ENCODE measurements at places on chromosomes 11 and 22. TPM values are rescaled to one million over a fixed set of nuclear protein-coding genes. Genes with fewer than 3 reads are reported as not detected.

The C11orf58 gene
- 264 TPM for total RNA-seq

The FEN1 gene
- total RNA-seq = 18.6 TPM

The RIBC2 gene
- 0.12 TPM for total RNA-seq

The KCNQ1 gene
- not detected for total RNA-seq

The DPP3 gene
- 28.5 TPM for total RNA-seq

The CHEK1 gene
- 14.2 TPM for total RNA-seq

The MMP26 gene
- not detected for total RNA-seq

The POLR2L gene
- total RNA-seq = 262 TPM

The CST6 gene
- total RNA-seq = 2.8 TPM

The CBLIF gene
- total RNA-seq = not detected

The PDE2A gene
- 2.6 TPM for total RNA-seq

The OR51G2 gene
- total RNA-seq = not detected

The ADM2 gene
- 1.6 TPM for total RNA-seq

The MYRF gene
- 1.6 TPM for total RNA-seq

The ROBO4 gene
- 0.53 TPM for total RNA-seq

The OR5B21 gene
- total RNA-seq = not detected

The OTOG gene
- total RNA-seq = not detected

The SCGB2A2 gene
- not detected for total RNA-seq

The SHISAL1 gene
- total RNA-seq = 2.5 TPM

The EIF3L gene
- 461 TPM for total RNA-seq

The PEX16 gene
- 24.0 TPM for total RNA-seq

The ANGPTL5 gene
- not detected for total RNA-seq

The OR8G1 gene
- not detected for total RNA-seq

The SLC22A12 gene
- total RNA-seq = not detected

The MUC15 gene
- not detected for total RNA-seq

The SEC14L6 gene
- 0.15 TPM for total RNA-seq

The FXYD2 gene
- total RNA-seq = not detected

The MS4A12 gene
- not detected for total RNA-seq

The CREB3L1 gene
- 19.9 TPM for total RNA-seq

The HSPB2 gene
- 1.9 TPM for total RNA-seq

The KRTAP5-11 gene
- not detected for total RNA-seq

The TIGD3 gene
- 0.15 TPM for total RNA-seq

The LINC01488 gene
- 0.08 TPM for total RNA-seq

The SERPING1 gene
- total RNA-seq = 8.2 TPM

The IGLL5 gene
- not detected for total RNA-seq

The TLCD5 gene
- total RNA-seq = 4.7 TPM

The PATE2 gene
- 0.15 TPM for total RNA-seq

The ARHGAP20 gene
- 1.3 TPM for total RNA-seq

The TUBA8 gene
- total RNA-seq = 0.75 TPM

The DRICH1 gene
- total RNA-seq = 2.2 TPM

The GPHA2 gene
- total RNA-seq = not detected

The CECR2 gene
- total RNA-seq = under 0.01 TPM

The GLYATL2 gene
- total RNA-seq = not detected

The IFITM1 gene
- 12.6 TPM for total RNA-seq
